ENCODE measurements at places on chromosomes 5 and 9. TPM values are rescaled to one million over a fixed set of nuclear protein-coding genes. Genes with fewer than 3 reads are reported as not detected.

ZNF169 gene
- 9.9 TPM for total RNA-seq

AGXT2 gene
- total RNA-seq: not detected

C9orf50 gene
- total RNA-seq: not detected

MXD3 gene
- 11.8 TPM for total RNA-seq

DNA sequence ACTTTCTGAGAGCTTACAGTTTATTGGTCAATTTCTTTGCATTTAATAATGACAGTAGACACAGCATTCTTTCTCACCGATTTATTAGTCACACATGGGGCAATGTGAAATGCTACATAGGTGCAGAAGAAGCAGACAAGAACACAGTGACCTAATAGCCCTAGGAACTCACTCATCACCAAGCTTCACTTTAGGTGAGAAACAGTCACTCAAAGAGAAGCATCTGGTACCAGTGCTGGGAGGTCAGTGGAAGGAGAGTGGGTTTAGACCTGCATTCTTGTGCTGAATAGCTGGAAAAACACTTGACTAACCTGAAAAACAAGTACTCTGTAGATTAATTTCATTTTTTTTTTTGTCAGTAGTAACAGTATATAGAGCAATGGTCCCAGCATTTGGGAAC, 179.6 kb downstream of the GRIA1 start:
- no peak overlapping the region for H3K4me3 ChIP-seq
- no peaks in the 10 kb centered on the region for H3K4me1 ChIP-seq
- no peaks in the 10 kb centered on the region for H3K27me3 ChIP-seq
- H3K27ac ChIP-seq: no peak overlapping the region
- DNase-seq: no peak

- no peak overlapping the region for H3K27ac ChIP-seq
- H3K27me3 ChIP-seq: no peaks in the 10 kb centered on the region
- H3K4me3 ChIP-seq: no peak overlapping the region
- no peak for DNase-seq
Observed at GRCh38 chr5:126235628-126236027, 187.6 kb upstream of the GRAMD2B start.

DNA sequence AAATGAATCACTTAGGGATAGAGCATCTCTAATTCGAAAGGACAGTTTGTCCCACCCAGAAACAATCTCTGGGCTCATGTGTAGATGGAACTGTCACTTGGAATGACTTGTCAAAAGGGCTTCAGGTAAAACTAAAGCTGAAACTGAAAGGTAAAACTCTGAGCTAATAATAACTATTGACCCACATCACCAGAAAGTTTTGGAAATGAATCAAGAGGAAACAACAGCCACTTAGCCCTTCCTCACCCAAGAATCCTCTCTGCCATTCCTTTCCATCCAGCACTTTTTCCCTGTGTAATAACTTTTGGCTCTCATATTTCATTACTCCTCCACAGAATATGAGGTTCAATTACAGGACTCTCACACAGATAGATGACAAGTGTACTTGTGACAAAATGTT, 14.0 kb upstream of the GLRX start:
- no peaks in the 10 kb centered on the region for H3K36me3 ChIP-seq
- H3K4me3 ChIP-seq: peak overlapping the region; percentile 9
- H3K27me3 ChIP-seq: peaks cover 2% of the 10 kb centered on the region

DNA sequence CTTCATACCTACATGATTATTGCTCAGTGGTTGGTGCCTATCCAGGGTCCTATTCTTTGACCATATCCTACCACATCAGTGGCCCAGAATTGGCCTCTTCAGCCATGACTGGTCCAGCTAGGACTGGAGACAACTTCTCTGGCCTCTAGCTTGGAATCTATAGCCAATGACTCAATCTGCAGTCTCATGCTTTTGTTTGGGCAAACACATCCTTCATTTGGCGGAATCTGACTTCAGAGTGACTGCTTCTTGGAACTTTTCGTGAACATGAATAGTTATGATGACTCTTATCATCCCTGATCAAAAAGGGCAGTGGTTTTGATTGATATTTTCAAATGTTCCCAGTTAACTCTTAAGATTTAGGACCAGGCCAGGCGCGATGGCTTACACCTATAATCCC, 134.1 kb downstream of the PAPPA start:
- H3K36me3 ChIP-seq: no peaks in the 10 kb centered on the region
- no peak for DNase-seq
- H3K4me1 ChIP-seq: no peaks in the 10 kb centered on the region
- H3K27me3 ChIP-seq: peaks cover 2% of the 10 kb centered on the region
- no peak overlapping the region for H3K27ac ChIP-seq
- no peak overlapping the region for H3K4me3 ChIP-seq

- H3K27me3 ChIP-seq: peaks cover 28% of the 10 kb centered on the region
- no peak for DNase-seq
Observed at GRCh38 chr9:115234094-115234493, 116.1 kb upstream of the TNC start.

DNA sequence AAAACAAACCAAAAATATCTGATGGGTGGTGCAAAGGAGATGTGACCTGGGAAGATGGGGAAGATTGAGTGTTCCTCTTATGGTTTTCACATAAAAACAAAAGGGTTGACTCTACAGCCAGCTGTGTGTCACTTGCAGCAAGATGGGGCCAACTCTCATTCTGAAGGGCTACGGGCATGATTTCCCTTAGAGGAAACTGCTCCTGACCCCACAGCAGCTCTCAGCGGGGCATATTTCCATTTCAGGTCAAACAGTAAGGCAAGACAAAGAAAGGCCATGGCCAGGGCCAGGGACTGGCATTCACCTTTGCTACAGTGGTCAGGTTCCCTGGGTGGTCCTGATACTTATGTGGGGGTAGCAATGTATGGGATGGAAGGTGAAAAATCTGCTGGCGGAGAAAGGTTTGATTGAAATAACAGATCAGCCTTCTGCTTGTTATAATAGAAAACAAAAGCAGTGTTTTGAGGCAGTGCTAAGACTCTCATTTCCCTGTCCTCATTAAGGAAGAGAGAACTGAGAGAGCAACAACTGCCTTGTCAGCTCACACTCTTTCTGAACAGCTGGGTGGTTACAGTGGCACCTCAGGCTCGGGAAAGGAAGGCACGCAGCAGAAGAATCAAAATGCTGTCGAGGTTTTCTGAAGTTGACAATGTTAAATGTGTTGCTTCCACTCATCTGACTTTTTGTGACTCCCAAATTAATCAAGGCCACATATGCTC, 120.7 kb upstream of the PCA3 start:
- peaks cover 2% of the 10 kb centered on the region for H3K27me3 ChIP-seq
- no peaks in the 10 kb centered on the region for H3K4me1 ChIP-seq
- no peak overlapping the region for H3K4me3 ChIP-seq
- no peak for DNase-seq

- no peak overlapping the region for H3K4me3 ChIP-seq
- H3K4me1 ChIP-seq: no peaks in the 10 kb centered on the region
- peaks cover 38% of the 10 kb centered on the region for H3K36me3 ChIP-seq
- DNase-seq: no peak
- H3K27ac ChIP-seq: no peak overlapping the region
Observed at GRCh38 chr9:100308965-100309564, 43.7 kb downstream of the TEX10 start.
